ENCODE measurements at places on chromosomes 3 and 15.

- no peak for DNase-seq
Observed at GRCh38 chr3:186004671-186005070, 66.9 kb upstream of the TRA2B start.

GRCh38 chr3:72120806-72121778, 336.1 kb upstream of the PROK2 start:
- no peak for DNase-seq

- DNase-seq, result no peak
Observed at GRCh38 chr3:25775936-25776335, 7.3 kb downstream of the NGLY1 start.

DNA sequence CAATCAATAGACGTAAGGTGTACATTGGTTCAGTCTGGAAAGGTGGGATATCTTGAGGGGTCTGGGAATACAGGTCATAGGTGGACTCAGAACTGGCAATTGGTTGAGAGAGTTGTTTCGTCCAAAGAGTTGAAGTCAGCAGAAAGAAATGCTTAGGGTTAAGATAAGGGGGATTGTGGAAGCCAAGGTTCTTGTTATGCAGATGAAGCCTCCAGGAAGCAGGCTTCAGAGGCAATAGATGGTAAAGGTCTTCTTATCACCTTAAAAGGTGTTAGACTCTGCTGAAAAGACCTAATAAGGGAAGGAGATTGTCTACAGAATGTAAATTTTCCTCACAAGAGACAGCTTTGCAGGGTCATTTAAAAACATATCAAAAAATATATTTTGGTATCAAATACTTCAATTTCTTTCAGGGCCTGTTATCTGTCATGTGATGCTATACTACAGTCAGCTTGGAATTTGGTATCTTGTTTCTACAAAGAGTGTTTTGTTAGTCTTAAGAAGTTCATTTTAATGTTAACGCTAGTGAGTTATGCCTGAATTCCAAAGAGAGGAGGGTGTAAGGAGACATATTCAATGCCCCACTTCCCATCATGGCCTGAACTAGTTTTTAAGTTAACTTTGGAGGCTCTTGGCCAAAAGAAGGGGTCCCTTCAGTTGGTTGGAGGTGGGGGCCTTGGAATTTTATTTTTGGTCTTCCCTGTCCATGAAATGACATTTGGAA, 378.2 kb upstream of the ROBO2 start:
- DNase-seq, result no peak

DNA sequence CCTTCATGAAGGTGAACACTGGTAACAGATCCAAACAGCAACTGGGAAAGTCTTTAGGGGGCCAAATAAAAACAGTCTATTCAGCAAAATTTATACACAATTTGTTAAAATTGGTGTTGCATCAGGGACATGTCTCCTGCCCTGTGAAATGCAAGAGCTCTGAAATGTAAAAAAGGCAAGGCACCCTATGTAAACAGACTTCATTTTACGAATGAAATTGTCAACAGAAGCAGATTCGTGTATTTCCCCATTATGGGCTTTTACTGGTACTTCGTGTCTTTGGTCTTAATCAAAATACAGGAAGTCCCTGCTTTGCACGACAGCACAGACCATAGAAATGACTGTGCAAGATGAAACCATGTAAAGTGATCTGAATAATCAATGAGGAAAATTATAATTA, 127.3 kb upstream of the THBS1 start:
- no peak for DNase-seq

DNA sequence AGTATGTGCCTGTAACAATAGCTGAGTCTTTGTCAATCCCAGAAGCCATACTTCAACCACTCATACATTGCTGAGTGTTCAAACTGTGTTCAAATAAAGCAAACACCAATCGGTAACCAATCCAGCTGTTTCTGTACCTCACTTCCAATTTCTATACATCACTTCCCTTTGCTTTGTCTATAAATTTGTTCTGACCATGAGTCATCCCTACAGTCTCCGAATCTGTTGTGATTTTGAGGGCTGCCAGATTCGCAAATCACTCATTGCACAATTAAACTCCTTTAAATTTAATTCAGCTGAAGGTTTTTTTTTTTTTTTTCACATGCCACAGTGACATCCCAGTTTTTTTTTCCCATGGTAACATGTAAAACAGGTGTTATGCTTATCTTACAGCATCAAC, 870.3 kb downstream of the NAALADL2 start:
- DNase-seq, result no peak

DNA sequence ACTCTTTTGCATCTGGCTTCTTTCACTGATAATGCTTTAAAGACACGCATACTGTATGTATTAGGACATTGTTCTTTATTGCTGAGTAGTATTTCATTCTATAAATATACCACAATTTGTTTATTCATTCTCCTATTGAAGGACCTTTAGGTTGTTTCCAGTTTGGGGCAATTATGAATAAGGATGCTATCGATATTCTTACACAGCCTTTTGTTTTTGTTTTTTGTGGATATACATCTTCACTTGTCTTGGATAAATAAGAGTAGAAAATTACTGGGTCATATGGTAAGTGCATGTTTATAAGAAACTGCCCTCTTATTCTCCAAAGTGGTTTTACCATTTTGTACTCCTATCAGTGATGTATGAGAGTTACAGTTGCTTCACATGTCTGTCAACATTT, 61.8 kb upstream of the GOLGA6B start:
- DNase-seq, result no peak

DNA sequence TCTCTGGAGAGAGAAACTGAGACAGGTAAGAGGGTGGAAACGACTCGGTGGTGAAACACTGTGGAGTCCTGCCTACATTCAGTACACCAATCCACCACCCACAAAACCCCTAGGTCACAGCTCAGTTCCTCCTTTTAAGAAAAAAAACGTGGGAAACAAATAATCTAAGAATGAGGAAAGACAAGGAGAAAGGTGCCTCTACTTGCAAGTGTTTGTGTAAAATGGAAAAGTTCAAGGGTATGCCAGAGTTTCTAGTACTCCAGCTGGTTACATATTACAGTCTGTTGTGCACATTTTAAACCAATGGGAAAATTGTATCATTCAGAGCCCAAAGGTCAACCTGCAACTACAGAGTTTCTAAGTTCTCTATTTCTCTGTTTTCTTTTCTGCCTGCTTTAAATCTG, 32.2 kb downstream of the HGD start:
- DNase-seq, result no peak

DNA sequence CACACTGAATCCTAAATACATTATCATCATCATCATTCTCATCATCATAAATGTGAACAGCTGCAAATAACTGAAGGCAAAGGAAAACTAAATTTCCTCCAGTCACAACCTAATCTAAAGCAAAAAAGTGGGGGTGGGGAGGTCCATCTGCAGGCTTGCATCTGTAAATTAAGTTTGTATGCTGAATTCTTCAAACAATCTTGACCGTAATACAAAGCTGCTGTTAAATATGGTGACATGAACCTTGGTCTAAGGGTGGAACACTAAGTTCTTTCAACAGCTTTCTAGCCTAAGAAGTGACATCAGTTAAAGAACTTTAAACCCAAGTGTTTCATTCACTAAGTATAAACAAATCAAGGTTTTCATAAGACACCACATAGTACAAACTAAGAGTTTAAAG, 4.3 kb downstream of the LRRFIP2 start:
- DNase-seq, result no peak

DNA sequence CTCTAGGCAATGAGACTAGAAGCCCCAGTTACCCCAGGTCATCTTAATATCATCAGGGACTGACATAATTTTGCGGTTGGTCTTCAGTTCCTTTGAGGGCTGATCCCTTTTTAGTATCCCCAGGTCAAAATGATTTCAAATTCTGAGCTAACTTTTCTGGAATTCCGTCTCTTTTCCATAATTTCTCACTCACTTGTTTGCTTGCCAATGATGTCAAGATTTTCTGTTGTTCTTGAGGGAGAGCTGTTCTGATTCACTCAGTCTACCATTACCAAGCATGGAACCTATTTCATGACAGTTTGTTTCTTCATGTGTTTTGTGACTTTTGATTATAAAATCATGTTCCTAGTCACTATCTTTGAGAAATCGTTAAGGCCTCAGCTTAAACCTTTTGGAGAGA, 190.5 kb upstream of the LYSMD4 start:
- DNase-seq, result no peak

GRCh38 chr3:5699811-5700210, 512.3 kb downstream of the EDEM1 start:
- DNase-seq, result no peak

DNA sequence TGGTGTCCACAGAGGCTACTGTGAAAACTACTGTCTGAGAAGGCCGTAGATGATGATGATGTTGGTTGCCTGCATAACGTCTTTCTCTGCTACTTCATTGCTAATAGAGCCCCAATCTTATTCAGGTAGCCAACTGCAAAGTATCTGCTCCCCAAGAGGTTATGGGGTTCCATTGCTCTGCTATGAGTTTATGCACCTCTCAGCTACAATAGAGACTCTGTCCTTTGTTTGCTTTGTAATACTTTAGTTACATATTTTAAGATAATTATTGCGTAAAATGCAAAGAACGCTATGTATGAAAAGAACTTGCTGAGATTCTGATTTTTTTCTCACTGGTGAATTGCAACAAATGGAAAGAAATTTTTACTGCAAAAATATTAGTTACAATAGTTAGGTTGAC, 27.8 kb upstream of the GMPPB start:
- no peak for DNase-seq

DNA sequence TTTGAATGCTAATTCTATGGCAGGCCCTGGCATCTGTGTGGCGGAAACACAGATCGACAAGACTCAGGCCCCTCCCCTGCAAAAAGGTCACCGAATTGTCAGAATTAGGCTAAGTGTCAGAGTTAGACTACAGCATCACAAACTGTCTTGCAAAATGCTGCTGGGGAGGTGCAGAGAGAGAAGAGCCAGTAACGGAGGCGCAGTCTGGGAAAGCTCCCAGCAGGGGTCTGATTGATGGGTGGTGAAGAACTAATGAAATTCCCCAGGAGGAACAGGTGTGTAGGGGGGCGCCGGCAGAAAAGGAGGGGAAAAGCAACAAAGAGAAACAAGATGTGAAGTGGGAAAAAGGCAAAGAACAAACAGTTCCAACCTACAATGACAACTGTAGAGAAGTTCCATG, 72.7 kb upstream of the TAMM41 start:
- DNase-seq, result no peak

GRCh38 chr3:76624164-76624563, 415.7 kb upstream of the ROBO2 start:
- DNase-seq, result no peak

GRCh38 chr15:77010312-77010686, 15.4 kb downstream of the PSTPIP1 start:
- DNase-seq, result no peak

DNA sequence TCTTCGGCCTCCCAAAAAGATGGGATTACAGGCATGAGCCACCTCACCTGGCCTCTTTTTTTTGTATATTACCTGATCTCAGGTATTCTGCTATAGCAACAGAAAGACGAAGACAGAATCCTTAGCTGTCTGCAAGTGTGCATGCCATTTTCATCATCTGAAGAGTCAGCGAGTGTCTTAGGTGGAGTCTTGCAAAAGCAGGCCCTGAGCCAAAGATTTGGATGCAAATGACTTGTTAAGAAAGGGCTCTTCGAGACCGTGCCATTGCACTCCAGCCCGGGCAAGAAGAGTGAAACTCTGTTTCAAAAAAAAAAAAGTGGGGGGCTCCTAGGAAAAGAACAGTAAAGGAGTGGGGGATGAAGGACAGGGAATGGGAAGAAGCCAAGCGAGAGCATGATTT, 10.2 kb upstream of the TRIM69 start:
- no peak for DNase-seq

DNA sequence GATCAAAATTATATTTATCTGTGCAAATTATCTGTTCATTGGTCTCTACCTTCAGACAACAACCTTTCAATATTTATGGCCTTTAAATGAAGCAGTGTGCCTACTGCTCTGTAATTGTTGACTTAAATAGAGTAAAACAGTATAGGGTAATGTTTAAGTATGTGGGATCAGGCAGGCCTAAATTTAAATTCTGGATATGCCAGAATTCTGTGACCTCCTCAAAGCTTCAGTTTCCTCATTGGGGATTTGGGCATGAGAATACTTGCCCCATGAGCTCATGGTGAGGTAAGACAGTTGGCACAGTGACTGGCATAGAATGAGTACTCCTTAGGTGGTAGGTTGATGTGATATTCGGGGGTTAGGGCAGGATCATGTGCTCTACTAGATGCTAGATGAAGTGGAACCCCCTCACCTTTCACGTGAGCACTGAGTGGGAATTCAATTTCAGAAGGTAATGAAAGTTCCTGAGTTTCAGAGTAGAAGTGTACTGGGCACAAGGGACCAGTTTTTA, 14.9 kb downstream of the ARL8B start:
- DNase-seq, result no peak

GRCh38 chr3:16480861-16481545, 32.5 kb downstream of the RFTN1 start:
- DNase-seq, result no peak

DNA sequence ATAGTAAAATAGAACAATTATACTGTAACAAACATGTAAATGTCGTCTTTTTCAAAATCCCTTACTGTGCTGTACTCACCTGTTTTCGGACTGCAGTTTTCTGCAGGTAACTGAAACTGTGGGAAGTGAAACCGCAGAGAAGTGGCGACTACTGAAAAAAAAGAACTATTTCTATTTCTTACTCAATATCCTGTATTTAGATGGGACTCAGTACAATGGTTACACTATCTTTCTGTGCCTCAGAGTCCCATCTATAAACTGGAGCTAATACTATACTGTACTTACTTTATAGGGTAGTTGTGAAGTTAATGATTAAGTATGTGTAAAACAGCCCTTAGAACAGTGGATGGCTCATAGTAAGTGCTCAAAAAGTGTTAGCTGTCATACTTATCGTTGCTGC, 14.3 kb upstream of the P2RY12 start:
- no peak for DNase-seq

- DNase-seq, result no peak
Observed at GRCh38 chr15:74642348-74642733, 26.7 kb downstream of the CLK3 start.

- DNase-seq, result no peak
Observed at GRCh38 chr3:188082031-188082430, 71.9 kb upstream of the LPP start.

GRCh38 chr3:108114423-108115065, 23.7 kb upstream of the CD47 start:
- no peak for DNase-seq

GRCh38 chr15:77430213-77430612, 9.5 kb downstream of the HMG20A start:
- no peak for DNase-seq

- DNase-seq, result no peak
Observed at GRCh38 chr3:120428924-120429323, 21.9 kb downstream of the FSTL1 start.

DNA sequence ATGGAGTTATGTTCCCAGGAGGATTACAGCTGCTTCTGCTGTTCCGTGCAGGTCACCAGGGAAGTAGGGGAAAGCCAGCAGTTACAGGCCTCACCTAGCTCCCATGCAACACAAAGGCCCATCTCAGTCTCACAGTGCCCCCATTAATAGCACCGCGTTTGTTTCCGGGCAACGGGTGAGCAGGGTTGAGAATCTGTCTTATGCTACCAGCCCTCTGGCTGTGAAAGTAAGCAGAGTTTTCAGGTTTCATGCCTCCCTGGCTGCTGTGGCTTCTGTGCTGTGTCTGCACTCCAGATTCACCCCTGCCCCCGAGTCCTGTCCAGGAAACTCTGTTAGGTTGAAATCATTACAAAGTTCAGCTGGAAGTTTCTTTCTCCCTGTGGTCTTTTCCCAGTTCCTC, 254.4 kb upstream of the GPR149 start:
- DNase-seq, result no peak

- no peak for DNase-seq
Observed at GRCh38 chr15:60083318-60083717, 79.2 kb downstream of the FOXB1 start.

Data from activated T-cell treated with anti-CD3 and anti-CD28 coated beads for 24 hours (primary cell).